ENCODE measurements at places on chromosomes 1 and 21. TPM values are rescaled to one million over a fixed set of nuclear protein-coding genes. Genes with fewer than 3 reads are reported as not detected.

Gene NPPB
- total RNA-seq, result not detected

Gene GCLM
- total RNA-seq, result 16.5 TPM

Gene GATAD2B
- total RNA-seq, result 3.7 TPM

Gene FAM72A
- total RNA-seq, result 1.7 TPM

Gene LMOD1
- 9.8 TPM for total RNA-seq

Gene C1orf167
- total RNA-seq, result not detected

Gene C8A
- not detected for total RNA-seq

Gene RAB7B
- 6.2 TPM for total RNA-seq

Gene IVNS1ABP
- 14.9 TPM for total RNA-seq

Gene SMPDL3B
- not detected for total RNA-seq

Gene NPPA
- not detected for total RNA-seq

Gene POU3F1
- total RNA-seq, result not detected

Gene MINDY1
- total RNA-seq, result 17.9 TPM

Gene BRDT
- not detected for total RNA-seq

Gene TIMM17A
- total RNA-seq, result 76.4 TPM

Gene SLC22A15
- 1.4 TPM for total RNA-seq

Gene GPR25
- not detected for total RNA-seq

Gene LCE1E
- not detected for total RNA-seq

Gene ACBD6
- total RNA-seq, result 58.5 TPM

Gene SVBP
- 9.7 TPM for total RNA-seq

Gene SLC66A1
- total RNA-seq, result 25.2 TPM

Gene STRIP1
- 19.6 TPM for total RNA-seq

Gene OLIG2
- total RNA-seq, result not detected

Gene PLD5
- not detected for total RNA-seq

Gene PLXNA2
- total RNA-seq, result 9.4 TPM

Gene AMPD1
- total RNA-seq, result not detected

Gene TRIM46
- total RNA-seq, result 3.7 TPM

Gene CELA3B
- total RNA-seq, result not detected

Gene CR2
- not detected for total RNA-seq

Gene ASAP3
- total RNA-seq, result 35.7 TPM

Gene OR2T29
- not detected for total RNA-seq

Gene NBPF8
- total RNA-seq, result 4.1 TPM

Gene FCAMR
- total RNA-seq, result not detected

Gene CLDN17
- not detected for total RNA-seq

Gene MTARC1
- total RNA-seq, result 1.8 TPM

Data from myometrial cell (primary cell).